A549 treated with AZD2906 at 1 μM for 4 hours (cell line): ENCODE measurements at places on chromosomes 2 and 18. TPM values are rescaled to one million over a fixed set of nuclear protein-coding genes. Genes with fewer than 3 reads are reported as not detected.

Gene C1GALT1C1L
- total RNA-seq: 1.5 to 2.6 TPM (median 2.4 TPM) in 5 replicates

Gene WBP1
- 49.4 to 85.1 TPM (median 81.5 TPM) in 5 replicates for total RNA-seq

Gene GPC1
- total RNA-seq: 183 to 261 TPM (median 244 TPM) in 5 replicates

Gene FBXO15
- total RNA-seq: 0.48 to 1.1 TPM (median 0.62 TPM) in 5 replicates

Gene GKN1
- total RNA-seq: 0.37 to 0.77 TPM (median 0.66 TPM) in 5 replicates

Gene HS6ST1
- total RNA-seq: 11.1 to 13.8 TPM (median 12.4 TPM) in 5 replicates

Gene ZNF532
- 19.5 to 26.6 TPM (median 21.4 TPM) in 5 replicates for total RNA-seq
